ENCODE measurements at places on chromosomes 16 and 17. TPM values are rescaled to one million over a fixed set of nuclear protein-coding genes. Genes with fewer than 3 reads are reported as not detected.
A peak's percentile ranks its signal among the peaks of the same experiment; 100 is the strongest.

Gene TAC4
- total RNA-seq: not detected

Gene SULT1A4
- 1.8 TPM for total RNA-seq

Gene SERPINF2
- under 0.01 TPM for total RNA-seq

DNA sequence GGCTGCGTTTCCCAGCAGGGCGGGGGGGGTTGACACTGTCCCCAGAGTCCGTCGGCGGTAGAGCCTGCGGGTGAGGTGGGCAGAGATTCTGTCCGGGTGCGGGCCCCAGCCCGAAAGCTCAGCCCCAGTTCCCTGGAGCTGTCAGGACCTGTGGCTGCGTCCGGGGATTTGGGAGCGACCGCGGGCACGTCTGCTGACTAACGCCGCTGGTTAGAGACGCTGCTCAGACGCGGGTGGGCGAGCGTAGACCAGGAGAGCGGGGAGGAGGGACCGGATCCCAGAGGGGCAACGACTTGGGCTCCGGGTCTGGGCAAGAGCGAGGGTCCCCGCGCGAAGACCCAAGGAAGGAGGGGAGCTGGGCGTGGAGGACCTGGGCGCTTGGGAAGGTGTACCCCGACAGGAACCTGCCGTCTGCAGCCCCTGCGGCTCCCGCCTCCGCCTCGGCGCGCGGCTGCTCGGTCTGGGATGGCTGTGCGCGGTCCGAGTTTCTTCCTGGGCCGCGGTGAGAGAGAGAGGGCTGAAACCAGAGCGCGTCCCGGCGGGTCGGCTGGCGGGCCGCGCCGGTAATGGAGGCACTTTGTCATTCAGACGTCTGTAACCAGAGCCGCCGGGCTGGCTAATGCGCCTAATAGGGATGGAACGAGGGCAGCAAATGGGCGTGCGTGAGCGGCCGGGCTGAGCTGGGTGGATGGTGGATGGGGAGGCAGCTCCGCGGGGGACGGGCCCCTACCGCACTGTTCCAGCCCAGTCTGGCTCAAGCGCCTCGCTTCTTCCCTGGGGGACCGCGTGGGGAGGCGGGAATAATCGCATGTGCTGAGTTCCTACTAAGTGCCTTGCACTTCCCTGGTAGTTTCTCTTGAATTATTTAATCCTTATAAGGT lies 2.3 kb downstream of the NGFR start:
- peak; percentile 23 for DNase-seq

DNA sequence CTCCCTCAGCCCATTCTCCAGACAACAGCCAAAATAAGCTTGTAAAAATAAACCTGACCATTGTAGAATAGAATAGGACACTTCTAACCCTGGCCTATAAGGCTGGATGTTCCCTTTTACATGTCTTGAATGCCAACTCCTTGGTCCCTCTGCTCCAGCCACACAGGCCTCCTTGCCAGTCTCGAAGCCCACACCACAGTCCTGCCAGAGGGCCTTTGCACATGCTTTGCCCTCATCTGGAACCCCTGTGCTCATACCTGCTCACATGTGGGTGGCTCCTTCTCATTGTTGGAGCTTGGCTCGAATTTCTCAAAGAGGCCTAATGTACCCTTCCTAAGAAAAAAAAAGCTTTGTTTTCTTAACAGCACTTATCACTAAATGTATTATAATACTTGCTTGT lies 5.4 kb upstream of the SLC12A3 start:
- no peak for DNase-seq

GRCh38 chr16:74888888-74889287 lies 96.0 kb downstream of the WDR59 start:
- DNase-seq: no peak

GRCh38 chr17:77190576-77190975 lies 49.8 kb downstream of the SEC14L1 start:
- no peak for DNase-seq

- peak; percentile 82 for DNase-seq
Observed at GRCh38 chr17:48555258-48556228, 10.6 kb upstream of the HOXB2 start.

DNA sequence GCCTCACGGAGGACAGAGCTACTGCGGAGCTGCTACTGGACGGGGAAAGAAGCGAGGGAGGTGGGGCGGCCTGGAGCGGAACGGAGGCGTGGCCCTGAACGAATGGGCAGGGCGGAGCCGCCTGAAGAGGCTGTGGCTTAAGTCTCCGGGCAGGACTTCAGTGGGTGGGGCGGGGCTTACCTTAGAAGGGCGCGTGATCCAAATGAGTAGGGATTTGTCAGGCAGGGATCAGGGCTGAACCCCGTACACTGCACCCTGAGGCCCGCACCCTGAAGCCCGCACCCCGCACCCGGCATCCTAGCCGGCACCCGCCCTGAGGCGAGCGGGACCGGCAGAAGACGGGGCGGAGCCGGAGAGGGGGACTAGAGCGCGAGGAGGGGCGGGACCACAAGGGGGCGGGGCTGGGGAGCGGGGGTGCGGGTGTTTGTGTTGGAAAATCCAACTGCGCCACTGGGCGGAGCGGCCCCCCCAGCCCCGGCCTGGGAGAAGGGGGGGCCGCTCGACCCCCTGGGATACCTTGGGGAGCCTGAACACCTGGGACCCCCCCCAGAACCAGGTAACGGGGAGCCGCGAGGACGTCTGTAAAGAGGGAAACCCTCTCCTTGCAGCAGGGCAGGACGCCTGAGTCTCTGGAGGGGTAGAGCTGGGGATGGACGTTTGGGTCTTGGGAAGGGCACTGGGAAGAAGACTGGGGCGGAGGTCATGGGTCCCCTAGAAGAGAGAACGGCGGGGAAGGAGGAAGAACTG lies at the start of gene KDM6B:
TSS of gene KDM6B (plus strand) at position 423 of the 747 bp plus-strand sequence. CDS start 11,338 bp downstream, outside the sequence.
- DNase-seq: peak; percentile 92

DNA sequence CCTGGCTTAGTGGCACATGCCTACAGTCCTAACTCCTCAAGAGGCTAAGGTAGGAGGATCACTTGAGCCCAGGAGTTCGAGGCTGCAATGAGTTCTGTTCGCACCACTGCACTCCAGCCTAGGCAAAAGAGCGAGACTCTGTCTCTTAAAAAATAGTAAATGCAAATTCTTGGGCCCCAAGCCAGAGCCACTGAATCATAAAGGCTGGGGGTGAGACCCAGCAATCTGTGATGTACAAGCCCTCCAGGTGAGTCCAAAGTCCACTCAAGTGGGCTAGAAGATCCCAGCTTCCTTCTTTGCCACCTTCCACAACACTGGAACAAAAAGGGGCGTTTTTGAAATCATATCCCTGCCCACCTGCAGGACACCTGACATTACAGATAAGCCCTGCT lies 16.9 kb downstream of the TRIM25 start:
- no peak for DNase-seq

DNA sequence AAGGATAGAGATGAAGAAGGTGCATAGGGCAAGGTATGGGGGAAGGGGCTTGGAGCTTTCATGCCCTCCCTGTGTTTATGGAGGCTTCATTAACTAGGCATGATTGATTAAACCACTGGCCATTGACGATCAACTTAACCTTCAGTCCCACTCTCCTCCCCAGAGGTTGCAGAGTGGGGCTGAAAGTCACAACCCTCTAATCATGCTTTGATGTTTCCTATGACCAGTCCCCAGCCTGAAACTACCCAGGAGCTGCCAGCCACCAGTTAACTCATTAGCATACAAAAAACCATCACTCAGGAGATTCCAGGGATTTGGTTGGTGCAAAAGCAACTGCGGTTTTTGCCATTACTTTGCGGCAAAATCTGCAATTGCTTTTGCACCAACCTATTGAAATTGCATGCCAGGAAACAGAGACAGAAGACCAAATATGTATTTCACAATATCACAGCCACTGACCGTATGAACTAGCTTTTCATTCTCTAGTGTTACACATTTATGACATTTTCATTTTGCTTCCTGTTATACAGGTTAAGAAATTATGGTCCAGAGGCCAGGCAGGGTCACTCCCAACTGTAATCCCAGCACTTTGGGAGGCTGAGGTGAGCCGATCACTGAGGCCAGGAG lies 5.4 kb downstream of the GFOD2 start:
- DNase-seq: peak; percentile 14

DNA sequence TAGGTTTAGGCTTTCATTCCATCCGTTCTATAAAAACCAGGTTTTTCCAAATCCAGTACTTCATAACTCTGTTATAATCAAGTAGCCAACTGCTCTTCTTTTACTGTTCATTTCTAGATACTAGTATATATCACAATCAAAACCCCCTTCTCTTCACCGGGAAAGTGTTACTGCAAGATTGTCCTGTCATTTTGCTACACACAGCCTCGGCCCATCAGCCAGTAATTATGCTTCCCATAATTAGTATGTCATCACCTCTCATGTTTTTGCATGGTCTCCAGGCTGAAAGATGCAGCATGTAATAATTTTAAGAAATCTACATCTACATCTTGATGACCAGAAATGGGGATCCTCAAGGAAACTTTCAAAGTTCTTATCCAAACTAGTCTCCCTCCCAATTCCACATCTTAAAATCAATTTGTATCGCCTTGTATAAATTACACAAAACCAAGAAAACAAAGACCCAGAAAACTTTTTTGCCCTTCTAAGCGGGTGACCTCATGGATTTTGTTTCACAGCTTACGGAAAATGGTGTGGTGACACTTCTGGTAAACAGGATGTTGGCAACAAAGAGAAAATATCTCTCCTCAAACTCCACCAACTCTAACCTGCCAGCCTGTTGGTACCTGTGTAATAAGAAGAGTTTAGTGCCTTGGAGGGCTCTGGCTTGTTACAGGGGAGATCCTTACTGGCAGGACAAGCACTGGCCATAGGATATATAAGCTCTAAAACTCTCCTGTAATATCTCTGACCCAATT lies 9.3 kb downstream of the TACO1 start:
- DNase-seq: no peak

GRCh38 chr17:35377706-35378105 lies 4.3 kb upstream of the SLFN11 start:
- DNase-seq: no peak

- DNase-seq: no peak
Observed at GRCh38 chr17:80981062-80981902, 10.4 kb upstream of the CHMP6 start.

DNA sequence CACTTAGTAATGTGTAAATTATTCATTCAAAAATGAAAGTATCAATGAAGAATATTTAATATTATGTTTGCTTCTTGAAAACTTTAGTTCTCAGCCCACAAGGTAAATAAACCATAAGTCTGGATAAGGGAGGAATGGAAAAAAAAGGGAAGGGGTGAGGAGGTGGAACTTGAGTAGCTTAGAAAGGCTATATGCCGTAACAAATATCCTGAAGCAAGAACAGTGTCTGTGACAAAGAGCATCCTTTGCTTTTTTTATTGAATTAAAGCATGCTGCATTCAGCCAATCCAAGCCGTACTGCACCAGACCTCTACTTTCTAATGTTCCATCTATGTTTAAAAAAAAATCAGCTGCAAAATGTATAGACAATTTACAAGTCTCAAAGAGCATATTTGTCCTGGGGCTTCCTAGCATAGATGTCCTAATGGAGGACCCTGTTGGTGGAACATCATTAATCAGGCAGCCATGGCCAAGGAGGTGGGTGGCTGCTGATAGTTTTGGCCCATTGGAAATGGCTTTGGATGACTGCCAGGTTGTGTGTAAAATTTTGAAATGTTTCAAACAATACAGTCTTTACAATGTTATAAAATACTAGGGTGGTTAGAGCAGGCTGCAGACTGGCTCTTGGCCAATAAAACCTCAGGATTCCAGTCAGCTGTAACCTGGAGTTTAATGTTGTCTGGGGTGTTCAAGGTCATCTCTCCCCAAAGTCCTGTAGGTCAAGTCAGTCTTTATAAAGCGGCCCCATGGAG lies 895.8 kb upstream of the SOX9 start:
- no peak for DNase-seq

DNA sequence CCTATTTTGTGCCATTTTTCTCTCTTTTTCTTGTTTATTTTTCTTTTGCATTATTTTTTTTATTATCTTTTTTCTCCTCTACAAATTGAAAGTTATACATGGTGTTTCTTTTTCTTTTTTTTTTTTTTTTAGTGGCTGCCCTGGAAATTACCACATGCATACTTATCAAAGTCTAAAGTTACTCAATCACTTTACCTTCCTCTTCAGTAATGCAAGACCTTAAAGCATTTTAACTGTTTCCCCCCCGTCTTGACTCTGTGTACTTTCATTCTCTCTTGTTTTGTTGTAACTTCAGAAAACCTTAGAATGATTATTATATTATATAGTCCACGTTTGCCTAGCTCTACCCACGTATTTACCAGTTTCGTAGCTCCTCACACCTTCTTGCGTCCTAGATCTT lies 33.3 kb upstream of the SMPD3 start:
- no peak for DNase-seq

- DNase-seq: no peak
Observed at GRCh38 chr17:3221850-3222249, 14.4 kb downstream of the OR1A1 start.

- DNase-seq: no peak
Observed at GRCh38 chr17:45841883-45842525, 2.7 kb upstream of the SPPL2C start.

GRCh38 chr17:17416400-17417360 lies 60.1 kb upstream of the MED9 start:
- DNase-seq: peak; percentile 78

DNA sequence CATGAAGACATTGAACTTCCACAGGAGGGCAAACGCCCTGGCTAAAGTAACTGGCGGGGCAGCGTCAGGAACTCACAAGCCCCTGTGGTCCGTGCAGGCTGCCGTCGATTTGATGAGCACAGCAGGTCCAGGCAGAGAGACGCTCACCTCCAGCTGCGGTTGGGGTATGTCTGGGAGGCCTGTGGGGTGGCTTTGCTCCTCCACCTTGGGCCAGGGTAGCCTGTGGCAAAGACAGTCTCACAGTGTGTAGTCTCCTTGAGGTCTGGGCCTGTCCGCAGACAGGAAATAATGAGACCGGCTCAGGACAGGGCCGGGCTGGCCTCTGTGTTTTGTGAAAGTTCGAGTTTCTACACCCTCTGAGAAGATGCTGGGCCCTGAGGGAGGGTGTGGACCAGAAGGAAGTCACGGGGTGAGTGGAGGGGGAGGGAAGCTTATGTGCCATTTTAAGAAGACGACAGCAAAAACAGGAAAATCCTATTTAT lies 103.3 kb downstream of the METRNL start:
- DNase-seq: no peak

- peak; percentile 50 for DNase-seq
Observed at GRCh38 chr17:956905-957304, 22.7 kb downstream of the NXN start.

DNA sequence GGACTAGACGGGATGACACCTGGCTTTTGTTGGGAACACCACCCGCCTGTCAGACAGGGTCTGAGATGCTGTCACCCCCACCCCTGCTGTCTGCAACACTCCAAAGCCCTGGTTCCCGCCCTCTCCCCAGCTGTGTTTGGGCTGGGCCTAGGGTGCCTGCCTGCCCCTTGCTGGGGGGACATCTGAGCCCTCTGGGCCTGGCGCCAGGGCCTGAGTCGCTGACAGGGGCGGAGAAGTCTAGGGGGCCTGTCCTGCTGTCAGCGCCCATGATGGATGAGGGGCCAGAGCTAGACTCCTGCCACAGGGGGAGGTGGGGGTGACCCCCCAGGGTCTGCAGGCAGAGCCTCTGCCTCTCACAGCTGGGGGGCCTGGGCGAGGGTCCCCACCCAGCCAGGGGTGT lies 7.6 kb upstream of the PKMYT1 start:
- DNase-seq: no peak

- no peak for DNase-seq
Observed at GRCh38 chr17:71338396-71338795, 782.4 kb upstream of the SOX9 start.

Data from lung microvascular endothelial cell (primary cell).